ENCODE measurements at places on chromosomes 1 and 21. TPM values are rescaled to one million over a fixed set of nuclear protein-coding genes. Genes with fewer than 3 reads are reported as not detected.

The RGS18 gene
- 2.1 TPM for total RNA-seq

The TFF2 gene
- total RNA-seq: not detected

The OR2AK2 gene
- not detected for total RNA-seq

The FCER1A gene
- total RNA-seq: 1.5 TPM

The SELP gene
- 11.9 TPM for total RNA-seq

All from subcutaneous adipose tissue (tissue), 4 donors.